Stimulated activated CD8-positive, alpha-beta memory T cell treated with anti-CD3 and anti-CD28 coated beads, Interleukin-4, amount 100 ng/mL, for 1 hour (primary cell): ENCODE measurements at places on chromosomes 3 and 15.

DNA sequence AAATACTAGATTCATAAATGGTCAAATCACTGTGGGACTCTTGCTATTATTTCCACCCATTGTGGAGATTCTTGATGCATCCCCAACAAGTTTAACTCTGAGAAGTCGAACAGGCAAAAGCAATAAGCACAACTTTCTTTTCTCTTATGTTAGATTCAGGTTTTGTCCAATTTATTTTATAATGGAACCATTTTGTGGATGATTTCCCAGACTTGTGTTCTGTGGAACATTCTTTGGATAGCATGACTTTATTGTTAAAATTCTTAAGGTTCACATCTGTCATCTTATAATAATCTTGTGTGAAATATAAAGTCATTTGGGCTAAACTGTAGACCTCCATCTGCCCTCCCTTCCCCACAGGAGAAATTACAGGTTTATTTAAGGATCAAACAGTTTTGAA, 213.7 kb downstream of the LPP start:
- DNase-seq = no peak

DNA sequence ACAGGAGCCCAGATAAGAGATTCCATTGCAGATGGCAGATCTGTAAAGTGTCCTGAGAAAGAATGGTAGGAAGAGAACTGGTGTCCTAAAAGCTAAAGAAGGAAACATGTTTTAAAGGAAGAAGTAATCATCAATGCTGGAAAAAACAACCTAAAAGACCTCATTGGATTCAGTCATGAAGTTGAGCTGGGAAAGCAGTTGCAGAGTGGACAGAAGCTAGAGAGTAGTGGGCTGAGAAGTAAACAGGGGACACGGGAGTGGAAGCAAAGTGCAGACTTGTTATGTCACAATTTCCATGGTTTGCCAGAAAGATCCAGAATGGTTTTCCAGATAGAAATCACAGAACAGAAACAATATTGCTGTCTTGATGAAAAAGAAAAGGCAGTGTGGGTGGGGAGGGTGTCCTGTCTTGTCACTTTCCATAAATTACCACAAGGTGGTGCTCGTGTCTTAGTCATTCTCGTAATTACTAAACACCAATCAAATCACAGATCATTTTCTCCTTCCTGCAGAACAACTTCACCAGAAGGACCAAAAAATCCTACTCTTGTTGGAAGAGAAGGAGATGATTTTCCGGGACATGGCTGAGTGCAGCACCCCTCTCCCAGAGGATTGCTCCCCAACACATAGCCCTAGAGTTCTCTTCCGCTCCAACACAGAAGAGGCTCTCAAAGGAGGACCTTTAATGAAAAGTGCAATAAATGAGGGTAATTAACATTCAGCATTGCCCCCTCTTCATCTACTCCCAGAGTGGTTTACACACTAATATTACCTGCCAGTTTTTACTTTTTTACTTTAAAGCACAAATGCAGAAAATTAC, 64.5 kb downstream of the KLHL25 start:
- DNase-seq = no peak

DNA sequence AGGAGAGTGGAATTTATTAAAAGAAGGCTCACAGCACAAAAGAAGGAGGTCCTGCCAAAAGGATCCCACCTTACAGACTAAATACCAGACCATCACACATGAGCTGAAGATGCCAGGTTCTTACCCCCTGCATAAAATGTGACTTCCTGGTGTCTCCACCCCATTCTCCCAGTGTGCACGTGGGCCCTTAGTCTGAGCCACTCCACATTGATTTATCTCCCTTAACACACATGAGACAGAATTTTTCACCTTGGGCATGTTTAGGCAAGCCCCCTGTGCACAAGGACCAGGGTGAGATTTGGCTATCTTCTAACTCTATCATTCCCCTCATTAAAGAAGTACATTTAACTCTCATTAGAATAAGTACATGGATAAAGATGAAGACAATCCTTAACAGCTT, 916.7 kb downstream of the PLOD2 start:
- DNase-seq = no peak

GRCh38 chr3:10867384-10867783, 51.4 kb downstream of the SLC6A11 start:
- DNase-seq = no peak

GRCh38 chr3:150868282-150868681, 37.0 kb downstream of the MINDY4B start:
- no peak for DNase-seq

DNA sequence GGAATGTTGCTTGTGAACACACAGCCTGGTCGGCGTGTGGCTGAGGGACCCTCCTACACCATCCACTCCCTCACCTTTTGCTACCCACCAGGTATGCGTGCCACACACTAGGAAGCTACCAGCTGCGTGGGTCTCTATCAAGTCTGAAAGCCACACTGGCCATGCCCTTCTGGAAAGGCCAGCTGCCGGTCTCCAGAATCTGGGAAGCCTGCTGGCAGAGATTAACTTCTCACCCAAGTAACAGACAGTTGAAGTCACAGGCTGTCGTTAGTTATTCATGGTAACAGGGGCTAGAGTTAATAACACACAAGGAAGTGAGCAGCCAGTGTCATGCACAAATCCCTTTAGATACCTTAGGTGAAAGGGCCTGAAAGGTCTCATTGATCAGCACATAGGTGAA, 48.1 kb downstream of the SUSD5 start:
- no peak for DNase-seq

DNA sequence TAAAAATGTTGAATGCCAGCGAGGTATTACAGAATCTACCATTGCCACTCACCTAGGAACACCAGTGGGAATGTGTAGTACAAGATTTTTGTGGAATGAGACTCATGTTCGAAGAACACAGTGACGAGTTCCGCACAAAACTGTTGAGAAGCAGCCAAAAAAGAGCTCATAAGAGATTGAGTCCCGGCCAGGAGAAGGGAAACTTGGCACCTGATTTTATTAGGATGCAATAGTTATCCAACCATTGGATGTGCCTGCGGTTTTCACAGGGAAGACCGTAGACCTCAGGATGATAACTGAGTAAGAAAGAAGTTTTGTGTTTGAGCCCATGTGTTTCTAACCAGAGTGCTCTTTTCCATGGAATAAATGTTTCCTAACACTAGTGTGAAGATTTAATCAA, 88.9 kb downstream of the PTPRG start:
- no peak for DNase-seq

DNA sequence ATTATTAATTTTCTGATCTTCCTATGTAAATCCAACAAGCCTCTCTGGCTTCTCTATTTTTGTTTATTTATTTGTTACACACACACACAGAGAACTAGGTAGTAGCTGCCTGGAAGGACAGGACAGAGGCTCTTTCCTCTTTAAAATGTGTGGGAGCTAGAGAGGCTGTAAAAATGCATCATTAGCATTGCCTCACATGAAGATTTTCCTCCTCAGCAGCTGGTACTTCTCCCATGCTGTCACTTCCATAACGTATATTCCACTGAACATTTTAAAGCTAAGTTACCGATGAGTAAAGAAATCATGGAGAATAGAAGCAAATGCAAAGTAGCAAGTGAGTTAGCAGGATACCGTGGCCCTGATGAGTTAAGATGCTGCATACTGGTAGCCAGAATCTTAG, 63.9 kb downstream of the IMPG2 start:
- DNase-seq = no peak

DNA sequence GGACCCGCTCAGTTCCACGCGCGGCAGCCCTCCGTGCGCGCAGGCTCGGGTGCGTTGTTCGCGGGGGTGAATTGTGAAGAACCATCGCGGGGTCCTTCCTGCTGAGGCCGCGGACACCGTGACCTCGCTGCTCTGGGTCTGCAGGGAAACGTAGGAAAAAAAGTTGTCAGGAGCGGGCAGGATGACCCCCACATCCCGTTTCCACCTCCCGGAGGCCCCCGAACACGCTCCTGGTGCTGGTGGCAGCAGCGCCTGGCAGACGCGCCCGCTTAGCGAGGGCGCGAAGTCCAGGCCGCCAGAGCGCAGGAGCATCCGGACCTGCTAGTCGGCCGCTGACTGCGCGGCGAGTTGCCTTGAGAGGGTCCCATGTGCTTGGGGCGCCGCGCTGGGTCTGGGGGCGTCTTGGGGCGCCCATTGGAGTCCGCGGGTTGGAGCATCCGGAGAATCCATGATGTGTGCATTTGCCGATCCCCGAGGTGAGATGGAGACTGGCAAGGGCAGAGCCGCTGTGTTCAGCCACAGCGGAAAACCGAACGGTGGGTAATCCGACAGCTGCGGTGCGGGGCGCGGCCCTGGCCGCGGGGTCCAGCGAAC, 520 bp downstream of the GREM1 start:
- DNase-seq = no peak

DNA sequence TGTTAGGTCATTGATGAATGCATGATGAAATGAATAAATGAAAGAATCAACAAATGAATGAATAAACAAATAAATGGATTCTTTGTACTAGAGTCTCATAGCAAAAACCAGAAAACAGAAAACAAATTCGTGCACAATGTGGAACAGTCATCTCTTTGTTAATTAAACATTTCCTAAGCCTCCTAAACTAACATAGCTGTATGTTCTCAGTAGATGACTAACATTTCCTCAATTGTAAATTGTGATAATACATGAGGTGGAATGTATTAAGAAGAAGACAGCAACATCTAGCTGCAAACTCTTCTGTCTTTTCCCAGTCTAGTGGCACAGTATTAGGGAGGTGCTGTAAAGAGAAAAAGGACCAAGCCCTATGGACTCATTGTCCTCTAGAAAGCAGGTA, 1021.0 kb downstream of the MCTP2 start:
- no peak for DNase-seq

GRCh38 chr3:120227710-120228347, 57.2 kb downstream of the GPR156 start:
- DNase-seq = no peak

DNA sequence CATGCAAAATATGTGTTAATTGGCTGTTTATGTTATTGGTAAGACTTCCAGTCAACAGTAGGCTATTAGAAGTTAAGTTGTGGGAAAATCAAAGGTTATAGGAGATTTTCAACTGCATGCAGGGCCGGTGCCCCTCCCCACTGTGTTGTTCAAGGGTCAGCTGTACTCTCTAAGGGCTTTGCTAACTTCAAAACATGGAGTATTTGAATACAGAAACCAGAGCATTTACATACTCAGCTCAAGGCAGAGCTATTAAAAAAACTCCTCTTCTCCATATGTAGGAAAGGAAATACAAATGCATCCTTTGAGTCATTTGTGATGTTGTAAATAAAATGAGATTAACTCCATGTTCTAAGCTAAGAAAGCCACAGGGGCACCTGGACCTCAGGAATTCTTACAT, 16.8 kb downstream of the IL17RB start:
- DNase-seq = no peak
